ENCODE measurements at places on chromosomes 7 and 10.

DNA sequence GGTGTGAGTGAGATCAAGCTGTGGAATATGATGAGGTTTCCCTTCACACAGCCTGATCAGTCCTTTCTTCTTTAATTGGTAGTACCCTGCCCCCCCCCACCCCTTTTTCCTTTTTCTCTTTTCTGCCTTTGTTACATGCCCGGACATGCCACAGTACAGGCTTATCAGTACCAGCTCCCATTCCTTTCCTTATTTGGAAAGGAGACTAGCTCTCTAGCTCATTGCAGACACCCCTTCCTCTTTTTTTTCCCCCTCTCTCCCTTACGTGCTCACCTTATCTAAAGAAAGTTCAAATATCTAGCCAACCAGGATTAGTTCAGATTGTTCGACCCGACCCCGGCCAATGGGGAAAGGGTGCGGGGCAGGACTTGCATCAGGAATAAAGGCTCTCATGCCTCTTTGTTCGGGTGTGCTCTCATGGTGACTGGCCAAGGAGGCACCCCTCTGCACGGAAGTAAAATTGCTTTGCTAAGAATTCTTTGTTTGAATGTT lies 230.4 kb downstream of the ACTR3B start:
- no peak for DNase-seq

GRCh38 chr10:110859973-110860376 lies 11.8 kb upstream of the PDCD4 start:
- DNase-seq: no peak

DNA sequence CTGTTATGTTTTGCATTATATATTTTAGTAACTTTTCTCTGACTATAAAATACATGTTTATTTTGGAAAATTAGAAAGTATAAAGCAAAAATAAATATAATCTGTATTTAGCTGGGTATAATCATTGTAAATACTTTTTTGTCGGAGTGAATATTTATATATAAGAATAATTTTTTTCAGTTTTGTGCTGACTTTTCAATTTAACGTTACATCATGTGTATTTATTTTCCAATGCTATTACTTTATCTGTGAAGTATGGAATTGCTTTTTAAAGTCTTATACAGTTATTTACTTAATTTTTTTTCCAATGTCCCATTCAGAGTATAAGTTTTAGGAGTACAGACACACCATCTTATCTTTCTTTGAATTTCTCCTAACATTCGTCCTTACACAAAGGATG lies 15.2 kb downstream of the AP3M1 start:
- no peak for DNase-seq

GRCh38 chr7:26054386-26054785 lies 97.6 kb upstream of the NFE2L3 start:
- DNase-seq: no peak

DNA sequence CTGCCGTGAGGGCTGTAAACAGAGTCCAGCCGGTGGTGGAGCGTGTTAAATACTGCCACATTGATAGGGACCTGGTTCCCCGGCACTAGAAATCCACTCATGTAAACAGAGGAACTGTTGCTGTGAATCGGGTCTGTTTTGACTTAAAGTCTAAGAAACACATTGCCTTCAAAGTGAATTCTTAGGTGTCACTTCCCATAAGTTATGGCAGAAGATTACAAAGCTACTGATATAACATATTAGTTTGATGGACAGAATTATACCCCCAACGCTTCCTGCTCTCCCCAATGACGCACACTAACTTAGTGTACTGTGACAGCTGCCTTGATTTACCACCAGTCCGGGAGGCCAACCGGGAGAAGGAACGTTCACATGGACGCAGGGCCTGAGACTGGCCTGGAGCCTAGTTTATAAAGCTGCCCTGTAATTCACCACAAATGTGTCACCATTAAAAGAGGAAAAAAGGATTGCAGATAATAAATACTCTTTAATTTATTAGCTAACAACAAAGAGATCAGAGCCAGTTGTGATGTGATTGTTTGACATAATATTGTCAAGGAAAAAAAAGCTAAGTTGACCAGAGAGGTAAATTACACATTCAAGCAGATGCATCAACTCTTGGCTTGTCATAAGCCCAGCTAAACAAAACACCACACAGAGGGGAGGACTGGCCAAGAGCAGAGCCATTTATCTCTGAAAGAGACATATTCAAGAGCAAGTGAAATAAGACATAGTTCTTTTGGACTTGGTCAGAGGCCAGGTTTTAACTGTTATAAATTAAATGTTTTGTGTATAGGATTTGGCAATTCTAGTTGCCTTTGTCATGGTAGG lies 820.6 kb downstream of the LRMDA start:
- DNase-seq: no peak

DNA sequence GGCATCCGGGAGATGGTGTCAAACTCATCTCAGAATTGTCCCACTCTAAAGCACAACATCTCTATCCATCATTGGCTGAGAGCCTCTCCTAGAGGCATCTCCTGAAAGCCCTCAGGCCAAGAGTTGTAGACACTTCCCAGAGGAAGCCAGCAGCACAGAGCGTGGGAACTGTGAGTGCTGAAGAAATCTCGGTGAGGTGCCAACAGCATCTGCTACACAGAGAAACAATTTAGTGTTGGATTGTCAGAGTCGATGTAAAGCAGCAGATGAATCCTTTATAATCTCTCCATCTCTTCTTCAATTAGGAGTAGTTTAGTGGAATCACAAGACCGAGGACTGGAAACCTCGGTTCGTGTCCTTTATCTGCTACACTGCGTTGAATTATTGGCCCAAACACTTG lies 172.2 kb downstream of the C7orf25 start:
- DNase-seq: no peak

DNA sequence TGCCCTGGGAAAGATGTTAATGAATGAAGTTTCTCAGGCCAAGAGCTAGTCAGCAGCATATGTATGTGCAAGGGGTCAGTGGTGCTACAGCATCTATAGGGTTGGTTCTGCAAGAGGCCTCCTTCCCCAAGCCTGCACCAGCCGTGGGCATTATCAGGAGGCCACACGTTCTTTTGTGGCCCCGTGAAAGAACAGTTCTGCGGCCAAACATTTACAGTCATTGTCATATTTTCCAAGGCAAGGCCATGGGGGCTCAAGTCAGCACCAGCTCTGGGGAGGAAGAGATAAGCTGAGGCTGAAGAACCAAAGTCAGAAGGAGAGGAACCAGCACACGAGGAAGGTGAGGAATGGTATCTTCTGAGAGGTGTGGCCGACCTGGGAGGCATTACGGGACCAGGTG lies 54.4 kb upstream of the TMEM72 start:
- DNase-seq: no peak

GRCh38 chr7:155526225-155526624 lies 20.1 kb downstream of the CNPY1 start:
- DNase-seq: no peak

DNA sequence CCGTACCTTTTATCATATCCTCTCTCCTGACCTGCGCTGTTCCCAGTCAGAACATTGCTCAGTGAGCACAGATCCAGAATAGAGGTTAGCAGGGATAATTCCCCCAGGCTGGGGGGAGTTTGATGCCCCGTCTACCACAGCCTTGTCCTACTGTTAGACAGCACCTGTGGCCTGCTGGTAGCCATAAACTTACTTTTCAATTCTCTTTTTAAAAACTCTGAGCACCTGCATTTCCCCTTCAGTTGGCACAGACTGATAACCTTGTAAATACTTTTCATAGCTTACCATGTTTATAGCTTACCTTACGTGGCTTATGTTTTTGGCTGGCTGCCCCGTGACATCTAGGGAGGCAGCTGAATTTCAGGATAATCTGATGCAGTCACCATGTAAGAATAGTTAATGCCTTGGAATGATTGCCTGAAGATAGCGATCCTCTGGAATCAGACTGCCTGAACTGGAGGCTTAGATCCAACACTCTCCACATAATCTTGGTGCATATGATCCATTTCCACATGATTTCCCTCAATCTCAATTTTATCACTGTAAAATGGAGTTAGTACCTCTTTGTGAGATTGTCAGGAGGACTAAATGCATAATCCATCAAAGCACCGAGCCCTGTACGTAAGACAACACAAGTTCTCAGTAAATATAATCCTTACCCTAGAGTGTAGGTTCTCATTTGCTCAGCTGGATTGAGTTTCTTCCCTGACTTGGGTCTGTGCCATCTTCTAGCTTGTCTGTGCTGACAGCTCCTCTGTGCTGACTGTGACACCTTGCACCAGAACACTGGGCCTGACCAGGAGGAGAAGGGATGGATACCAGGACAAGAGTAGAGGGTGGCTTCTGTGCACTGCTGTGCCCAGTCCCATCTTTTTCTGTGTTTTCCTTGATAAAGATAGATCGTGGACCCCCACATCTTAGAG lies 111.7 kb upstream of the GJD4 start:
- no peak for DNase-seq

DNA sequence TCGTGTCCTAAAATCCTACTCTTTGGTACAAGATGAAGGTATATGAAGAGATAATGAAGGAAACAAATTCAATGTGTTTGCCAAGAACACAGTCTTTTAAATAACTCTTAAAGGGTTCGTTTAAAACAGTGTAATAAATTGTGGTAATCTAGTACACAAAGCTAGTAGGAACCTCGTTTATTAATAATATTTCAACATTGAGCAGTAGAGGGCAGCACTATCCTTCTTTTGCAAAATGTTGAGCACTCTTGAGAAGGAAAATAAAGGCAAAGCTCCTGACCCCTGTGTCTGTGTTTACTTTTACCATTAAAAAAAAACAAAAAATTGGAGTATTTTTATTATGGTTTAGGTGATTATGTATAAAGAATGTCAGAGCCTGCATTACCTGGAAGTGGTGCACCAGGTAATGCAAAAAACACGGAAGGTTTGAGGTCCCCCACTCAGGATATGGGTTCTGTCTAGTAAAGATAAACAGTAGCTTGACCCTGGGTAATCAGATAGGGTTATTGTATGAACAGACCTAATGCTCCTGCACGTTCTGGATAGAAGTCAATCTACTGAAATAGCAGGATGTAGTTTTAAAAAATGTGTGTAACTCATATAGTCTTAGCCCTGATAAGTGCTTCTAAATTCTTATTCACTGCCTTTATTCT lies 5.7 kb upstream of the GOT1 start:
- DNase-seq: peak; percentile 47

GRCh38 chr7:25303281-25304181 lies 75.2 kb upstream of the NPVF start:
- no peak for DNase-seq

GRCh38 chr10:97278491-97278989 lies 13.9 kb downstream of the ARHGAP19 start:
- peak; percentile 72 for DNase-seq

GRCh38 chr7:15989194-15989593 lies 302.7 kb upstream of the MEOX2 start:
- no peak for DNase-seq

DNA sequence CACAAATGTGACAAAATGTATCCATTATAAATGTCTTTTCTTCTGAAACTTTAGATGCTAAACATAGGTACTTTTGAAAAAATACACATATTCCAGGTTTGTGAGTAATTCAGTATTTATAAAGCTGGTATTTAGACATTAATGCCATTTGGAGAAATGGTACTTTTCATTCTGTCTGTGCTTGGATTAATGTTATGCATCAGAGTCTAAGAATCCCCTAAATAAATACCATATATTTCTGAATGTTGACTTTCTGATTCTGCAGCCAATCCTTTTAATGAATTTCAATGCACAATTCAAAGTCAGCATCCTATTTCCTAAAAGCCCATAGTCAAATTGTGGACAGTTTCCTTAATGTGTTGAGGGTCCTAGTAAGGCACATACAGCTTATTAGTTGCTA lies 145.0 kb downstream of the DKK1 start:
- DNase-seq: no peak

DNA sequence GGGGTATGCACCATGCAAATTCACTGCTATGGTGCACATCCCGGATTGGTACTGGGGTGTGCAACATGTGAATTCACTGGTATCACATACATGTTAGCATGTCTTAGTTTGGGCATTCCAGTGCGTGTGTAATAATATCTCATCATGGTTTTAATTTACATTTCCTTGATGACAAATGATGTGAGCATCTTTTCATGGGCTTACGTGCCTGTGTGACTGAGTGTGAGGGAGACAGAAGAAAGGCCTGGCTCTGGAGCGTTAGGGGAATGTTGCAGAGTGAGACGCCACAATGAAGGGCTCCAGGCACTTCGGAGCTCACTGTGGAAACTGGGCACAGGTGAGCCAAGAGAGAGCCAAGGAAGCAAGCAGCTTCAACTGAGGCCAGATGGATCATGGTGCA lies 162.6 kb downstream of the UBE2H start:
- DNase-seq: no peak

DNA sequence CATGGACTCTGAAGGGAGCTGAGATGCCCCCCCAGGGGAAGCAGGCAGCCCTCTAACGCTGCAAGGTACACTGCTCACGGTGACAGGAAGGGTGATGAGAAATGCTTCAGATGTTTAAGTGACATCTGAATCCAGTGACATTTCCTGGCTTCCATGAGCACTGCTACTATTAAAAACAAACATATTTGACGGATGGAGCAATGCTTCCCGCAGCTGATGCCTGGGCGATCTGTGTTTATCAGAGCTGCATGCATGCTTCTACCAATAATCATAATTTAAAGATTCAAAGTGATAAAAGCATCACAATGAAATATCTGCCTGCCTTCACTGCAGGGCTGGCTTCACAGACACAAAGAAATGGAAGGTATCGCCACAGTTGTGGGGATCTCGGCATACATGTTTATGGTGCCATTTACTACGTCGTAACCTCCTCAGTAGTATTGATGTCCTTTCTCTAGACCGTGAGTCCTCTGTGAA lies 66.1 kb upstream of the AOAH start:
- no peak for DNase-seq

DNA sequence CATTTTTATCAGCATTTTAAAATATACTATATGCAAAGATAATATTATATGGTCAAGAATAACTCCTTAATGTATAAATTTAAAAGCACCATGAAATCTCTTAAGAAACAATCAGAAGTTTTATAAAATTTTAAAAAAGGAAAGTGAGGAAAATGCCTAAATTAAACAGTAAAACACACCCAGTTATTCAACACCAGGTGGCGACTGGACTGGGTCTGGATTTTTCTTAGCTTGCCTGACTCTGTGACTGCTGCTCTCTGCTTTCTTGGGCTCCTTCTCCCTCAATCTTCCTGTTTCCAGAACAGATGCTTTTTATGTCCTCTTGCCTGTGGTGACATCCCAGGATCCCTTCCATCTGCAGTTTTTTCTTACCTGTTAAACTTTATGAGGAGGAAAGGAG lies 200.3 kb downstream of the BICC1 start:
- no peak for DNase-seq

- no peak for DNase-seq
Measured at GRCh38 chr7:25643286-25643685, 415.0 kb upstream of the NPVF start.

- peak; percentile 72 for DNase-seq
Measured at GRCh38 chr10:78164702-78165101, 131.0 kb downstream of the RPS24 start.

GRCh38 chr10:17669185-17669872 lies 25.4 kb downstream of the STAM start:
- no peak for DNase-seq

DNA sequence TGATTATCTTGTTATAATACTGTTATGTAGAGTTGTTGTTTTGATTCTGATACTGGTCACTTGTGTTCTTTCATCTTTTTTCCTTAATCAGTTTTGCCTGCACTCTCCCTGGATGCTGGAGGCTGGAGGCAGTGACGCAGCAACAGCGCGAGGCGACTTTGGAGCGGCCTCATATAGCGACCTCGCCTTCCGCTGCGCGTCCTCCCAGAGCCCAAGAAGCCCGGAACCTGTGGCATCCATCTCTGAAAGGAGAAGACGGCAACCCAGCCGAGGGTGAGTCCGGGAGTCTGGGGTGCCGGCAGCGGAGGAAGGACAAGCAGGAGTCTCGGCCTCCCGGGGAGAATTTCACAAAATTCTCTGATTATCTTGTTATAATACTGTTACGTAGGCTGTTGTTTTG lies 161.2 kb downstream of the ZNF33B start:
- no peak for DNase-seq

GRCh38 chr10:62056698-62057097 lies 155.2 kb downstream of the ARID5B start:
- DNase-seq: no peak

Measured in NCI-H1694 treated with DMSO at 0.1 percent for 48 hours (cell line).